ENCODE measurements at places on chromosomes 5 and 9.

- no peak for DNase-seq
Measured at GRCh38 chr5:7753181-7753580, 97.8 kb downstream of the CFAP90 start.

DNA sequence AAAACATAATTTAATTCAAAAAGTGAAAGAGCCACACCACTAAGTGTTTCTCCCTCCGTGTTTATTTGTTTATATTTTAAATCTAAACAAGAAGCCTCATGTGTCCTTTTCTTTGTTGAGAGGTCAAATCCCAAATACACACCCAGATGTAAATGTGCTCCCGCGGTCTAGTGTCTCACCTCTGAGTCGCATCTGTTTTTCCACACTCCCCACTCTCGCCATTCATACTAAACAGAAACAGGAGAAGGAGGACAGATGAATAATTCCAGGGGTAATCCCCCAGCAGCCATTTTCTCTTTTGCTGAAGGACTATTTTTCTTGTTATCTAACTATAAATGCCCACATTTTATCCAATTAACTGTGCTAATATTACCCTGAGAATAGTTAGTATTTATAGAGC, 361.6 kb upstream of the RIOK2 start:
- no peak for DNase-seq

- DNase-seq: no peak
Measured at GRCh38 chr9:132827366-132827765, 50.7 kb downstream of the AK8 start.

DNA sequence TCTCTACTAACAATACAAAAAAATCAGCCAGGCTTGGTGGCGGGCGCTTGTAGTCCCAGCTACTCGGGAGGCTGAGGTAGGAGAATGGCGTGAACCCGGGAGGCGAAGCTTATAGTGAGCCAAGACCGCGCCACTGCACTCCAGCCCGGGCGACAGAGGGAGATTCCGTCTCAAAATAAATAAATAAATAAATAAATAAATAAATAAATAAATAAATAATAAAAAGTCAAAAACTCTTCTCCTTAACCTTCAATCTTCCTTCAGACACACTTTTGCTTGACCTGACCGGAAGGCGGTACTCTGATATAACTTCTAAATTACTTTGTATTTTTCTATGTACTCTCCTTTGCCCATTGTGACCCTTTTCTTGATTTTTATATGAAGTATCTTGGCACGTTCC, 302.1 kb downstream of the SLF1 start:
- DNase-seq: no peak

DNA sequence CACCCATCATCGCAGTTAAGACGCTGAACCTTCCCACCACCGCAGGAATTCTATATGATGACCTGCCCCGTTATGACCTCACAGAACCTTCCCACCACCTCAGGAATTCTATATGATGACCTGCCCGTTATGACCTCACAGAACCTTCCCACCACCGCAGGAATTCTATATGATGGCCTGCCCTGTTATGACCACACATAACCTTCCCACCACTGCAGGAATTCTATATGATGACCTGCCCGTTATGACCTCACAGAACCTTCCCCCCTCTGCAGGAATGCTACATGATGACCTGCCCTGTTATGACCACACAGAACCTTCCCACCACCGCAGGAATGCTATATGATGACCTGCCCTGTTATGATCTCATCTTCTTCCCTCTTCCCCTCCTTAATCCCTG, 64.3 kb downstream of the IRX1 start:
- DNase-seq: no peak

DNA sequence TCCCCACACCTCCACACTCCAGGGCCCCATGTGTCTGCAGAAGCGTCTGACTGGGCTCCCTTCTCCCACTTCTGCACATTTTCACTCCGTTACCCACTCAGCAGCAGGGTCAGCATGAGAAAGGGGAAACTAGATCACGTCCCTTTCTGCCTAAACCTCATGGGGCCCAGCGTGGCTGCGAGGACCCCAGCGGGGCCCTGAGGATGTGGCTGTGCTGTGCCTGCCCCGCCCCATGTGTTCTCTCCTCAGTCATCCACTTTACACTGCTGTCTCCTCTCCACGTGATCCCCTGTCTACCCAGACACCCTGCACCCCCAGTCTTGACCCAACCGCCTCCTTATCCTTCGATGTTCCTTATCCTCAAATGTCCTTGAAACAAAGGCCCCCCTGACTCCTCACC, 59.8 kb upstream of the OTULINL start:
- DNase-seq: no peak

DNA sequence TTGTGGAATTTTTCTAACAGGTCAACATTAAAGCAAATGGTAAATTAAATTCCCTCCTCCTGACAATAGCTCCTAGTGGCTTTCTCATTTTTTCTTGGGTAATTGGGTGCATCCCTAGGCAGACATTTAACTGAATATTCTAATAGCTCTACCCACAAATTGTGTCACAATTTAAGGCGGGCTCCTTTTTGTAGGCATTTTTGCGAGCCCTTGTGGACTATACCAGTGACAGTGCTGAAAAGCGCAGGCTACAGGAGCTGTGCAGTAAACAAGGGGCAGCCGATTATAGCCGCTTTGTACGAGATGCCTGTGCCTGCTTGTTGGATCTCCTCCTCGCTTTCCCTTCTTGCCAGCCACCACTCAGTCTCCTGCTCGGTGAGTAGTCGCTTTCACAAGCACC, 20.0 kb downstream of the MTRR start:
- DNase-seq: no peak

DNA sequence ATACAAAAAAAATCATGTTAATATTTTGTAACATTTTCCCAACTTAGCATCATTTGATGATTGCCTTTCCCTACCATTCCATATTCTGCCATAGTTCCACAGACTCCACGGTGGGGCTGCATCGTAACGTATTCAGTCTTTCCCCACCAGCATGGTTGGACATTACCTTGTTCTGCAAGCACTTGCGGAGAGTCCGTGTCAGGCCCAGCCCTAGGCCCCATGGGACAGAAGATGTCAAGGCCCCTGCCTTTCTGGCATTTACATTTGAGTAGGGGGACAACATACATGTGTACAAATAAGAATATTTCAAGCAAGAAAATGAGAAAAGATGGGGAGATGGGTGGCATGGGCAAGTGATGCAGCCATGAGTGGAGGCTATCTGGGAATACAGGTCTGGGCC, 8.2 kb upstream of the PHF2 start:
- no peak for DNase-seq
